ENCODE measurements at places on chromosomes 7 and 10.
A peak's percentile ranks its signal among the peaks of the same experiment; 100 is the strongest.

GRCh38 chr7:134792968-134793367 is 13.5 kb downstream of the CALD1 start:
- peak; percentile 96 for DNase-seq

- DNase-seq = peak; percentile 21
These were observed 28.8 kb downstream of the MIOS start for GRCh38 chr7:7595451-7595850.

- DNase-seq = no peak
These were observed 351.3 kb downstream of the CRPPA start for GRCh38 chr7:16069998-16070397.

DNA sequence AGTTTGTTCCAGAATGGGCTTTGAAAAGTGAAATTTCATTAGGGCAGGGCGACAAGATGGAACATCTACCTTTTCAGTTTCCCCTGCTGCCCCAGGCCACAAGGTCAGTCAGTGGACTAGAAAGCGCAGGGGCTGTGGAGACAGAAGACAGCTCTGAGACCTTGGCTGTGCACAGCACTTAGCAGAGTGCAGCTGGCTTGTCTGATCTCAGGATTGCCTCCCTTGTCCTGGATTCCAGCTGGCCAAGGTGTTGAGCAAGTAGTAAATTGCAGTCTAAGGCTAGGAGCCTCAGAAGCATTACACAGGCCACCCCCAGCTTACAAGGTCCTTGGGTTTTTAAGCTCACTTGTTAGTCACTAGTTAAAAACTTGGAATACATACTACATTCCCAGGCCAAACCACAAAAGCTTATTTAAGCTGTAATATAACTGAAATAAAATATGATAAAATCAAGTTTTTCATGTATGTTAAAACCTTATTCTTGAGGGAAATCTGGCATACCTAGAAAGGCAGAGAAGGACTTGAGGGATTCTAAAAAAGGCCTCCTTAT is 67.3 kb upstream of the NPY start:
- peak; percentile 16 for DNase-seq

DNA sequence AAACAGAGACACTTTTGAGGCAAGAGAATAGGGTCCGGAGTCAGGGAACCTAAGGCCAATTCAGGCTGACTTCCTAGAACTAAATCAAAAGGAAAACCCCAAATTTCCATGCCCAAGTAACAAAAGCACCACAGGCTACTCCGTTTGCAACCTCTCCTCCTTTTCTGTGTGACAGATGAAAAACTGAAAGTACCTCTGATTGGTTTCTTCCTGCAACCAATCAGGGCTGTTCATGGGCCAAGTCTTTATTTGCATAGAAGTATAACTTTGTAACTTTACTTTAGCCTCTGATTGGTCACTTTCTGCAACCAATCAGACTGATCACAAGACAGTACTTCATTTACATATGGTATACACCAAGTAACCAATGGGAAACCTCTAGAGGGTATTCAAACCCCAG is 239.9 kb upstream of the KCND2 start:
- no peak for DNase-seq

DNA sequence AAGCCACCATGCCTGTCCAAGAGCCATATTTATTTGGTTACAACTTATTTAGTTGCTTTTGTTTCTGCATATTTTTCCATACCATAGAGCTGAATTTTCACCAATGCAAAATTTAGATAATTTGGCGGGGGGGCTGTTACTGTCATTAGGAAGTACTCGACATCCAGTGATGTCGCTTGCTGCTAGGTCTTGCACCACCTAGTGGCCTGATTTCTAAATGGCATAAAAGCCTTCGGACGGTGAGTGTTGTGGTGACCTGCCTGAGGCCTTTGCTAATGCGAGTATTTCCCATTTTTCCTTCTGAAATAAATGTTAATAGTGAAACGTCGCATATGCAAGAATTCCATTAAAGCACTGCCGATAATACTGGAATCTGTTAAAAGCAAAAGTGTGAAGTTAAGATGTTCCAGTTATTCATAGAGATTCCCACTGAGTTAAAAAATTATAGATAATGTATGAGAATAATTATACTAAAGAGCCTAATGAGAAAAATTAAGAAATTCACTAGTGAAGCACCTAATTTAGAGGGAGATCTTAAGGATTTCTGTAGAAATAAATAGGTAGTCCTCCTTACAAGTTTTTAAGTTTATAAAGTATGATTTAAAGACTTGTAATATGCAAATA is 86.1 kb upstream of the DNAJB6 start:
- peak; percentile 72 for DNase-seq

DNA sequence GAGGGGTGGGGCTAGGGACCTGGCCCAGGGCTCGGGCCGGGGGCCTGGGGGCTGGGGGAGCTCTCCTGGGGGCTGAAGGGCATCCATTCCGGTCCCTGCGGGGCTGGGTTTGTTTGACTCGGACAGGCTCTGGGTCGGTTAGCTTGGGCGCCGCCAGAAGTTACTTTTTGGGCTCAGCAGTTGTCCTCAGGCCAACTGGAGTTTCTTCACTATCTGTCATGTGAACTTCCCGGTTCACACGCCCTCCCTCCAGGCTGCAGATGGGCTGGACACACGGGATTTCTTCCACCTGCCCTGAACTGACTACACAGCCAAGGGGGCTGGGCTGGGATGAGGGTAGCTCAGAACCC is 3.8 kb downstream of the SLC4A2 start:
- DNase-seq = no peak

DNA sequence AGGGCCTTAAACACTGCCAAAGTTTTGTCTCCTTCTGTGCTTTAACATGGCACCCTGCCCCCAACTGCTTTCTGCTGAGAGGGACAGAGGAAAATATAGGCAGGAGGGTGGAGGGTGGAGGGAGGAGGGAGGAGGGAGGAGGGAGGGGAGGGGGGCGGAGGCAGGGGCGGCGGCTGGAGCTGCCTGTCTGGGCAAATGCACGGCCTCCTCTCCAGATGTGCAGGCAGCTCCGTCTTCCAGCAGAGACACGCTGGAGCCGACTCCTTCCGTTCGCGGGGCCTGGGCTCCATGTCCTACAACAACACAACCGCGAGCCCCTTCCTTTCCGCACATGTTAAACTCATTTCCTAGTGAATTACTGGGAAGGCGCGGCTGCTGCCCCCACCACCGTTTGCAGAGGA is 14.2 kb downstream of the EBF3 start:
- DNase-seq = peak; percentile 42

GRCh38 chr10:97689559-97690020 is 2.5 kb upstream of the AVPI1 start:
- DNase-seq = peak; percentile 96

- DNase-seq = no peak
These were observed 71.3 kb downstream of the PTN start for GRCh38 chr7:137272249-137272648.

DNA sequence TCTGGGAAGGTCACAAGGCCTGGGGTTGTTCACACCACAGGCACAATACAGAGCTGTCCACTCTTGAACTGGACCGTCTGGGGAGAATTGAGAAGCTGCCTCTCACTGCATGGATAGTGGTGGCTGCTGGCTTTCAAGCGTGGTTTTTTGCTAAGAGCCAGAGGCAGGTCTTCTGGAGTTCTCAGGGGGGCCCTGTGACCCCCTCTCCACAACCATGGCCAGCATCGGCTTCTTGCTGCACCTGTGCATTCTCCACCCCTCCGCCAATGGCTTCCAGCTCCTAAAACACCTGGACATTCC is 140.3 kb downstream of the ADCY1 start:
- DNase-seq = no peak

DNA sequence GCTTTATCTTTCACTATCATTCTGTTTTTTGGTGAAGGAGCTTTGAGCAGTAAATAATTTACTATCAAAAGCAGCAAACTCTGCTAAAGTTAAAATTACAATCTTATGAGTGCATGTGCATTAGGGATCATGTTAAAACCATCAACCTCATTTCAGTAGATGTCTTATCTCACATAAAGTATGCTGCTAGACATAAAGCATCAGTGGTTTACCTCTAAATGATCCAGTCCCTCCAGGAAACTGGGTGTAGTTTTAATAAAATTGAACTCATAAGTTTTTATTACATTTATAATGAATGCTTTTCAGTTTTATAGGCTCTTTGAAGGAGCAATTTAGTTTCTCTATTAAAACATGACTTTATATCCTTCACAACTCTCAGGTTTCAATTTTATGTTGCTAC is 108.7 kb downstream of the LRRN3 start:
- DNase-seq = no peak

DNA sequence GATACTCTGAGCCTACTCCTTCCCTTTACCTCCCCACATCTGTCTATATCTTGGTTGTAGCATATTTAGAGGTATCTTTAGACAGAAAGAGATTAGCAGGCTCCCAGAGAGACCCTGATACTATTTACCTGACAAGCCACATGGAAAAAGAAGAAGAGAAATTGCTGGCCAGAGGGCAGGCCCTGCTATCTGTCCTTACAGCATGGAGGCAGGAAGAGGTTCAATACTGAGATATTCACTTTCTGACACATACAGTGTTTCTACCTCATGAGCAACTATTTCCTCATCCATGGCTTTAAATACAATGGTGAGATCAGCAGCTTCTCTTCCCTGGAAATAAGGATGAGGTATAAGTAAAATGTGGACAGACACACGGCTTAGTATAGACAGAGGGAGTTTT is 33.9 kb upstream of the TSPAN13 start:
- DNase-seq = no peak

GRCh38 chr7:37000511-37000910 is 276.2 kb upstream of the AOAH start:
- DNase-seq = no peak

GRCh38 chr10:3067118-3067858 is at the start of gene PFKP:
Gene PFKP, plus strand, starts transcription at chr10:3067548. Its CDS starts 48 bp downstream, at chr10:3067596.
- peak; percentile 50 for DNase-seq

- DNase-seq = no peak
These were observed 41.9 kb downstream of the PTPRE start for GRCh38 chr10:127948791-127949190.

DNA sequence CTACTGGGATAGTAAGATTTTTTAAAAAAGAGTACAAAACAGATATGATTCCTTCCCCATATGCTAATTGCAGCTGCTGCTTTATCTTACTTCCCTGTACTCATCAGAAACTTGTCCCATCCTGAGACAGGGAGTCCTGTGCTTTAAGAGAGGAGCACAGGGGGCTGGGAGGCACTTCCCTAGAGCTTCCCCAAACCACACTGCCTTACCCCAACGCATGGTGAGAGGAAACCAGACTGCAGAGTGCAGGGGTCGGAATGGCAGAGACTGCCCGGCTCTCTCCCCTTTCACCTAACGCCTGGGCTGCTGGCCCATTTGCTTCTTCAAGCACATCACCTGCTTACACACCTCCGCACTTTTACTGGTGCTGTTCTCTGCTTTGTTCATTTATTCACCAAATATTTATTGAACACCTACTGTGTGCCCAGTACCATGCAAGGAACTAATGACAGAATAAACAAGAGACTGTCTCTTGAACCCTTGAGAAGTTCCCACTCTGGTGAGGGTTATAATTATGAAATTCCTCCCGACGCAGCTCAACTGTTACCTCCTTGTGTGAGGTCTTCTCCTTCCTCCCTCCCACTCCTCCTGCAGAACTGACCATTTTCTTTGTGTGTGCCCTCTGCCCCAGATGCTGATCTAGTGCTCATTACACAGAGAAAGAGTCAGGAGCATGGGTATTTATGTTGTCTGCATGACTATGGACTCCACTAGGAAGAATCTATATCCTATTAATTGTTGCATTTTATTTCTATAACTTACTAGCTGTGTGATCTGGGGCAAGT is 289.7 kb downstream of the TCF7L2 start:
- no peak for DNase-seq

DNA sequence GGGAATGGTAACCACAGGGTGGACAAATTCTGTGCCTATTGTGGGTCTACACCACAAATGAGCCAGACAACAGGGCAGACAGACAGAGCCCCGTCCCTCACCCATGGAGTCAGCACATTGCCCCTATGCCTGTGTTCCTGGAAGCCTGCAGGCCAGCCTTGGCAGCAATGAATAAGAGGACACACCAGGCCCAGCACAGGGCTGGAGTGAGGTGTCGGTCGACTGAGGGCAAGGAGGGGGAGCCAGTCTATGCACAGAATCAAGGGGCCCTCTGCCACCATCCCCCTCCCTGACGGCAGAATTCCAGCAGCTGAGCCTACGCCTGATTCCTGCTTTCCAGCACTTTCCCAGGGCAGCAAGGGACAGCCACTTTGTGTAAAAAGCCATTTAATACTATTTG is 98.2 kb downstream of the CALN1 start:
- no peak for DNase-seq

DNA sequence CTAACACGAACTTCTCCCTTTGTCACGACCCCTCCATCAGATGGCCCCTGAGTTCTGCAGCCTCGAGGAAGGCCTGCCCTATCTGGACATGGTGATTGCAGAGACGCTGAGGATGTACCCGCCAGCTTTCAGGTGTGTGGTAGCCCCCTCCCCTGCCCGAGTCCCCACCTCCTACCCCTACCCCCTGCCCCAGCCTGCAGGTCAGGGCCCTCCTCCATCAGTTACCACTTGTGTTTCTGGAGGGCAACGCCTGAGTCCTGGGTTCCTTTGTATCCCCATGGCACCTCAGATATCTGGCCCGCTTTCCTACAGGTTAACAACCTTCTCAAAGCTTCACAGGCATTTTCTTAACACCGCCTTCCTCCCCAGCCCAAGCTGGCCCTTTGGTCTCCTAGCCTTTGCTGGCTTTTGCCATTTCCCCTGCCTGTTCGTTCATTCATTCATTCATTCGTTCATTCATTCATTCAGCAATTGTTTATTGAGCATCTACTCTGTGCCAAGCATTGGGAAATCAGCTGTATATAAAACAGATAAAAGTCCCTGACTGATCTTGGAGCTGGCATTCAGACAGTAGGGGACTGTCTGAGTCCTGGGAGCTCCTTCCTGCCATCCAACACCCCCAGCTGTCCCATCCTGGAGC is 55.6 kb downstream of the PARP12 start:
- DNase-seq = no peak

GRCh38 chr10:114060456-114060855 is 16.8 kb downstream of the ADRB1 start:
- no peak for DNase-seq

GRCh38 chr10:16996530-16996964 is 133.1 kb downstream of the CUBN start:
- DNase-seq = peak; percentile 78

- DNase-seq = no peak
These were observed 2.7 kb upstream of the CHUK start for GRCh38 chr10:100232101-100232500.

GRCh38 chr7:131829947-131830558 is 273.6 kb upstream of the PODXL start:
- DNase-seq = no peak

- no peak for DNase-seq
These were observed 2.7 kb downstream of the CDK13 start for GRCh38 chr7:39952803-39953202.

DNA sequence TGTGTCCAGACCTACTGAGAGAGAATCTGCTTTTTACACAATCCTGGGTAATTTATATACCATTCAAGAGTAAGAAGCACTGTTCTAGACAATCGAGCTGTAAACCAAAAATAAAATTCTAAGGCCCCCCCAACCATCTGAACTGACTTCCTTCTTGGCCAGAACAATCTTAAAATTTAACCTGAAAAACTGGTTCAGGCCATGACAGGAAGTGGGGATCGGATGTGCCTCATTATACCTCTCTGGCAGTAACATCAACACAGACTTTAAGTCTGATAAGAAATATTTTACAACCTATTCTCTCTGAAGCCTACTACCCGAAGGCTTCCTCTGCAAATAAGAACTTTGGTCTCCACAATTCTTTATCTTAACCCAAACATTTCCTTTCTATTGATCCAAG is 75.2 kb upstream of the KIF5B start:
- DNase-seq = no peak

- DNase-seq = peak; percentile 37
These were observed at the start of gene KIAA1217 for GRCh38 chr10:24208661-24209431. Gene KIAA1217, plus strand, starts transcription at chr10:24209138. Its CDS starts 56 bp downstream, at chr10:24209194.

- DNase-seq = no peak
These were observed 96.9 kb upstream of the FAM180A start for GRCh38 chr7:135845415-135846075.

- no peak for DNase-seq
These were observed 19.3 kb upstream of the SLIT1 start for GRCh38 chr10:97204826-97205679.
